ENCODE measurements at places on chromosomes 5 and 9.

DNA sequence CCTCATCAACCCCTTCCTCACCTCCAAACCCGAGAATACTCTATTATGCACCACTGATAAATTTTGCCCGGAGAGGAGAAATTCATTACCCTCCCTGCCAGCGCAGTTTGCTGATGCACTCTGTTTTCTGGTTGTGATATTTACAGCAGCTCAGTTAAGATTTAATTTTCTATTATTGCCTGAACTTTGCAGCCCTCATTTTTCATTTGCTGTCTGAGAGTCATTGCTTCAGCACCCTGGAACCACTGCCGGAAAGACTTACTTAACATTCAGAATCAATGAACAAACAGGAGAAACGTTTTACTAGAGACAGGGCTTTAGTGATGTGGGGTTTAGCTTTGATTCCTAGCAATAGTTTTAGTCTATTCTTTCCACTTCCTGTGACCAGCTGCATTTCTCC lies 56.7 kb upstream of the MAMDC2 start:
- no peak for DNase-seq

DNA sequence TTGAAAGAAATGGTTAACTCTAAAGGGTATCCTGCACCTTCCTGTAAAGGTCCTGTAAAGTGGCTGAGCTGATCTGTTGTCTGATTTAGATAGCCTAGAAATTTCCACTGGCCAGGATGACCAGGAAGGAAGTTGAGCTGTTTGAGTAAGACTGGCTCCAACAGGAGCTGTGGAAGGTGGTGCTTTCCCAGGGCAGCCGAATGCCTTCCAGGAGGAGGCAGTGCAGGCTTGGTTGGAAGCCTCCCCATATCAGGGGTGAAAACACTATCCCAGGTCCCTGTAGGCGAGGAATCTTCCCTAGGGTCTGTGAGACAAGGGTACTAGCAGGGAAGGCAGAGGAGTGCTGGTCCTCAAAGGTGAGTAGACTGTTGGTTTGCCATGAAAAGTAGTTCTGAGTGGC lies 98.4 kb downstream of the LIX1 start:
- no peak for DNase-seq

GRCh38 chr9:16198996-16199395 lies 646.2 kb downstream of the CCDC171 start:
- no peak for DNase-seq

- no peak for DNase-seq
Observed at GRCh38 chr5:137731176-137731575, 4.7 kb downstream of the KLHL3 start.

GRCh38 chr9:70263421-70263820 lies 4.6 kb downstream of the SMC5 start:
- no peak for DNase-seq

DNA sequence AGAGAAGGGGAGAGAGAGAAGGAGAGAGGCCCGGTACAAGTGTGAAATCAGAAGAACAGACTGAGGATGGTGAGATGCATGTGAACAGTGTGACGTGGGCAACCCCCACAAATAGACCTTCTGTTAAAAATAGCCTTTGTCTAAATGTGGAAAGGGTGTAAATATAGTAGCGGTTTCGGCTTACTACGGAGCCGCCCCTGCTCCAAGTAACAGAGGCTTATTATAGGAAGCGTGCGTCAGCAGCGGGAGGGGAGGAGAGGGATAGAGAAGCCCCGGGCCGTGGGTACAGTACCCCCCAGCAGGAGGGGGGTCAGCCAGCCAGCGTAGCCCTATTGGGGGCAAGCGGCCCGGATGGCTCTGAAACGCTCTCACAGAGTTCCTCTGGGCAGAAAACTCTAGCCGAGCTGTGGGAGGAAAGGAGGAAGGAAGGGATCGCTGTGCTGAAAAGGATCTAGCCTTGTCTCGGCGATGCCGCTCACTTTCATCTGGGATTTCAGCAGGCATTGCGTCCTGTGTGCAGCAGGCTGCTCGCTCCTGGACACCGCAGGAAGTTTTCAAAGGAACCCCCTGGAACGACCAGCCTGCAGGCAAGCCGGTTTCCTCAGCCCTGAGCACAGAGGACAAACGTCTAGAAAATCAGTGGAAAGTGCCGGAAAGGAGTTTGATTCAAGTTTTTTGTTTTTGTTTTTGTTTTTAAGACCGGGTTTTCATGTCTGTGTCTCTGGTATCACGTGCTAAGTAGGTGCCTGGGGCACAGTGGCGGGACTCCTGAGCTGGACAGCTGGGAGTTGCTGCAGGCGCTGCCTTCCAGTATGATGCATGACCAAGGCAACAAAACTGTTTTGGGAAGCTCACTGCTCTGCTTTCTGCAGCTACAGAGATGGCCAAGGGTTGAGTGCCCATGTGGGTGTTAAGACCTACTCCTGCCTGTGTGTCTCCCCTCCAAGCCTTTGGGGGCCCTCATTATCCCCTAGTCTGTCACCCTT lies 146.6 kb downstream of the SEC61B start:
- no peak for DNase-seq

GRCh38 chr5:148981353-148981752 lies 81.5 kb downstream of the SH3TC2 start:
- DNase-seq = no peak

GRCh38 chr9:73595036-73595545 lies 443.4 kb downstream of the ANXA1 start:
- no peak for DNase-seq

GRCh38 chr5:150254774-150255173 lies 34.8 kb downstream of the CAMK2A start:
- DNase-seq = no peak

DNA sequence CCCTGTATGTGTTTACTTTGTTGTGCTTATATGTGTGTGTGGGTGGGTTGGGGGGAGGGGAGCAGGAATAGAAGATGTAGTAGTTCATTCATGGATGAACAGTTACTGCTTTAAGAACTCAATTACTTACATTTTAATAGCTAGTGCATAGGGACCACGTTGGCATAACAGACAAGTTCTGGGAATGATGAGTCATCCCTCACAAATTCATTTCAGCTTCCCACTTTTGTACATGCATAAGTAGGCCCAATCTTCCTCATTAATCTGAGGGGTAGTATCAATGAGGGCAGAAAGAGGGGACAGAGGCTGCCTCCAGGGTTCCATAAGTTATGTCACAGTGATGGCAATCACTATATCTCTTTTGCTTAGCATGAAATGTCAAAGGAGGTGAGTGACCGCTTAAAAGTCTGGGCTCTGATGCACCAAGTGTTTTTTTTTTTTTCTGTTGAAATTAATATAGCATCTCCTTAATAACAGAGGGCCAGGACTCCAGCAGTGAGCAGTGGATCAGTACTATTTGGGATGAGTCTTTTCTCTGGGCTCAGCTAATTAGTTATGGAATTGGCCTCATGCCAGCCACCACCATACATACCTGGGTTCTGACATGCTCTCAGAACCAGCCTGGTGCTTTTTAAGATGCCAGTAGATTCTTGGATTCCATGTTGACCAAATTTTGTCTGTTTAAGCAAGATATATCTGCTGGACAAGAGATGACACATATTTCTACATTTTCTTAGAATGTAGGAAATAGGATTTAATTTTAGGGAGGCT lies 37.1 kb downstream of the PRDM6 start:
- no peak for DNase-seq

- DNase-seq = no peak
Observed at GRCh38 chr9:5089737-5090136, 95.7 kb downstream of the INSL6 start.

GRCh38 chr9:4356306-4356705 lies 56.4 kb upstream of the GLIS3 start:
- DNase-seq = no peak

DNA sequence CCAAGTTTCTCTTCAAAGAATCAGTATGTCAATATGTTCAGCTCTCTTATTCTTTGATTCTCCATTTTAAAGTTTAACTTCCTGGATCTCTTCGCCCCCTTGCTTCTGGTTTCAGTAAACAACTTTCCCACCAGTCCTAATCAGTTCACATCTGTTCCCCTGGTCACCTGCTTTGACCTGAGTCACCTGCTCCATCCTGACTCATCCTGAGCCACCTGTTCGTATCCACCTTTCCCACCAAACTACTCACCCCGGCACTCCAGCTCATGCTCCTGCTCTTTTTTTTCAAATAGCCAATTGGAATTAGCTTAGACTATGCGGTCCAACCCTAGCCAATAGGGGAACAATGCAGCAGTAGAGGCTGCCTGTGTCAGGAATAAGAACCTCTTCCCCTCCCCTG lies 23.6 kb upstream of the CSF1R start:
- DNase-seq = no peak

DNA sequence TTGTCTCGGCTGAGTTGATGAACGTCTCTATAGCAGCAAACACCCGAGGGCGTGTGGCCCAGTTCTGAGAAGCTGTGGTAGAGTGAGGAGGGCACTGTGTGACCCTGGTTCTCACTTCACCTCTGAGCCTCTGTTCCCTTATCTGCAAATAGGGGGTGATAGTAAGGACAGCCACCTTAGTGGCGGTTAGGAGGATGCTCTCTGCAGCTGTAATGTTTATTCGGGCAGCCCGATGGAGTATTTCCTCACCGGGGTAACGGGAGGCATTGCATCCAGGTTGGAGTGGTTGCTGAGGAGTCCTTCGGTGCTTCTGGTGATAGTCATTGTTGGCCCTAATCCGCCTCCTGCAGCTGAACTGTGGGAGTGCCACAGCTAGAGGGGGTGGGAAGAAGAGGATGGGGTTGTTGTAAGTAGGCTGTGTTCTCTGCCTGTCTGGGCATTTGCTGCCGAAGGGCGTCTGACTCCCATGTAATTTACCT lies 13.9 kb downstream of the PRRC2B start:
- no peak for DNase-seq

DNA sequence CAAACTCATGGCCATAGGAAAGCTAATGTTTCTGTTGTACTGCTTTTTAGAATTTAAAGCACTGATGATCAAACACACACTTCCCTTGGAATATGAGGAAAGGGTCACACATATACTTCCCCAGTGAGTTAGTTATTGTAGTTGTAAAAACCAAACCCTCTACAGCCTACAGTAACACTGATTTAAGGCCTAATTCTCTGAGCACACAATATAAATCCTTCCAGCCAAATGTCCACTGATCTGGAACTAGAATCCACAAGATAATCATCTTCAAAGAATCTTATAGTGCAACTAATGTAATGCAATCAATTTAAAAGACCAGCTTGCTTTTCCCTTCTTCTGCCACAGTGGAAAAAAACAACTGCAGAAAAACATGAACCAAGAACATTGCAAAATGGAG lies 219.3 kb downstream of the CAAP1 start:
- DNase-seq = no peak

DNA sequence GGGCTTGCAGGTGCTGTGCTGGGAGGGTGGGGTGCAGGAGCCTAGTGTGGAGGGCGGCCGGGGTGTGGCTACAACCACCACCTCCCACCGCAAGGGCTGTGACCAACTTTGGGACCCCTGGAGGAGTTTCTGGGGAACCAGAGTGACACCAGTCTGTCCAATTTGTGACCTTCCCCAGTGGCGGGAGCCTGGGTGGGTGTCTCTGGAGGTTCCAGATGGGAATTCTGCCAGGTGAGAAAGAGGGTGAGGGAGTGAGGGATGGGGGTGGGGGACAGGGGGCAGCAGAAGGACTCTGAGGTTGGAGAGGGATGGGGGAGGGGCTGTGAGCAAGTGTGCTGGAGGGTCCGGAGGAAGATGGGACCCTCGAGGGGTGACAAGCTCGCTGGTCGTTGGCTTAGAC lies 4.2 kb upstream of the CACNA1B start:
- DNase-seq = no peak

DNA sequence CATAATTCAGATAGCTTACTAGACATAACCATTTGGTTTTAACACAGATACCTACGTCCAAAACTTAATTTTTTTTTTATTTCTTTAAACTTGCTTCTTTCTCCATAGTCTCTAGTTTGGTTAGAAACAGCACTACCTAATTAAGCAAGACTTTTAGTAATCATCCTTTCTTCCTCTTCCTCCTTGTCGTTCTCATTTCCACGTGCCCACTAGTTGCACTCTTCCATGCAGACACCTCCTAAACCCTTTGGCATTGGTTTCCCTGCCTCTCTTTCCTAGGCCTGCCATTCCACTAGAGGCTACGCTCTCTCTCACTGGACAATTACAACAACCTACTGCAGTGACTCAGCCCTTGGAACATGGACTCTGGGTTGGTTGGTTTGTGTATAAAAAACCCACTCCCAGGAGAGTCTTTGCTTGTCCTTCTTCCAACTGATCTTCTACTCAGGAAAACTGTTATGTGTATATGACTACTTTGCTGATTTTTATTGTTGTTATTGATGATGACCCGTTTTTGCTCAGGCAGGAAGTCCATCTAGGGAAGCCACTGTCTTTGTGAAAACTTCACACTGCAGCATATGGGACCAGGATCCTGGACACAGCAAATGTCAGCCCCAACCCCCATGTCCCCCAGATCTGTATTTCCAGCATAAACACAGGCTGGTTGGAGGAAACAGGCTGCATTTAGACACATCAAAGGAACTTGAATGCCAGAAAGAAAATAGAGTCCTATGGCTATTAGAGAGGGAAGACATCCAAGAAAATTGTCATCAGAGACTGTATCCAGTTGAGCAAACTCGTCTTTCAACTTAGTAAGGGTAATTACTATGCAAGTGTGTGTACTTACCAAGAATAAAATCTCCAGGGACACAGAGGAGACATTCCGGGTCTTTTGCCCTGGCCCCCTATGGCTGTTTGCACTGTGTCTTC lies 503.2 kb downstream of the GADD45G start:
- no peak for DNase-seq

DNA sequence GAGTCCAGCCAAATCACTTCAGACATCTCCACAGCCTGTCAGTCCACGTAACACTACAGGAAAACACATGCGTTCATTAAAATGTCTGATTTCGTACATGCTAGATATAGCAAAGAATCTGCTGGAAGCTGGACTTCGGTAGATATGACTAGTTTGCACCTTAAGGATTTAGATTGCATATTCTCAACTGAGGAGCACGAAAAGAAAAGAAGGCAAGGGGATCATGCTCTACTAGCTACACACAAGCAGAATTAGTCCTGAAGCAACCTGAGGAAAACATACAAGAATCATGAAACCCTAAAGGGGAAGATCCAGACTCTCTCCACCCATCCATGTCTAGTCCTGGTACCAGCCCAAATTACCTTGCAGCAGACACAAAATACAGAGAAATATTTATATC lies 36.1 kb upstream of the SSBP2 start:
- no peak for DNase-seq

DNA sequence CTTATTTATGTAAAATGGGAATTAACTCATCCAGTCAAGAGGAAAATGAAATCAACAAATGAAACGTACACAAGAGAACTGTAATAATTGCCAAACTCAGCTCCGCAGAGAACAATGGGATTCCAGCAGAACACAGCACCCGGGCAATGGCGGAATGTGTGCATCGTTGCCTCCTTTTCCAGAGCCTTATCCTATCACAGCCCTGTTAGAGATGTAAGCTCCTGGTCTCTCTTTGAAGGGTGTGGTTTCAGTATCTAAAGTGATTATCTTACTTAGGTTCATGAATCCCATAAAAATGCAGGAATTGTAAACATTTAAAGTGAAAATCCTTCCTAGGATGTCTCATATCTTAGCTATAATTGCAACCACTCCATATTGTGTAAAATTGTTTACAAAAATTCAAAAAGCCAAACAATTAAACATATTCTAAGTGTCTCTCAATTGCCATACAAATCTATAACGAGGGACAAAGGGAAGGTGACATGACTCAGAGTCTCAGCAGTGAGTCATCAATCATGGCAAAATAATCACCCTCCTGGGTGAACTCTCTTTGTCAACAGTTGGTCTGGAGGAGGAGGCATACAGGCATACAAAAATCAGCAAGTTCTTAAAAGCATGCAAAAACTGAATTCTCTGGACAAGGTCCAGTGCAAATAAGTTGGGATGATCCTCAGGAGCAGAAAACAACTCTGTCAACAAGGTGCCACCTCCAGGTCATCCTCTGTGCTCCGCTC lies 22.6 kb downstream of the SEMA5A start:
- no peak for DNase-seq
